ENCODE measurements at places on chromosomes 6 and 20. TPM values are rescaled to one million over a fixed set of nuclear protein-coding genes. Genes with fewer than 3 reads are reported as not detected.

DNA sequence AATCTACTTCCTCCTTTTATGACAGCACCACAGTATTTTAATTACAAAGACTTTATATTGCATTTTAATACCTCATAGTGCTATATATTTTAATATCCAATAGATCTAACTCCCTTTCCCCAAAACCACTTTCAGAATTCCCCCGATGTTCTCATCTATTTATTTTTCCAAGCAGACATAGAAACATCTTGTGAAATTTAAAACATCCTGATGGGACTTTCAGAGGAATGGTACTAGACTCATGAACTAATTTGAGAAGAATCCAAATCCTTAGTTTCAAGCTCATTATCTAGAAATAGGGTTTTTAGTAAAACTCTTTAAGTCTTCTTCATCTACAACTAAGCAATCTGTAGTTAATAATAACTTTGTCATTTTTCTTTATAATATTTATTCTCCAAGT, 97.0 kb downstream of the TRERF1 start:
- no peaks in the 10 kb centered on the region for H3K27me3 ChIP-seq
- H3K36me3 ChIP-seq = peaks cover 3% of the 10 kb centered on the region
- no peak overlapping the region for H3K4me3 ChIP-seq
- peaks cover 14% of the 10 kb centered on the region for H3K4me1 ChIP-seq
- H3K27ac ChIP-seq = no peak overlapping the region

GRCh38 chr6:156191895-156192294, 585.3 kb upstream of the ARID1B start:
- DNase-seq = no peak
- H3K27me3 ChIP-seq = peaks cover 5% of the 10 kb centered on the region
- no peak overlapping the region for H3K4me3 ChIP-seq
- H3K4me1 ChIP-seq = no peaks in the 10 kb centered on the region

- H3K27ac ChIP-seq = no peak overlapping the region
- H3K4me3 ChIP-seq = no peak overlapping the region
- H3K4me1 ChIP-seq = no peaks in the 10 kb centered on the region
- DNase-seq = no peak
- H3K36me3 ChIP-seq = no peaks in the 10 kb centered on the region
Measured at GRCh38 chr20:59678288-59678687, 73.9 kb downstream of the PHACTR3 start.

DNA sequence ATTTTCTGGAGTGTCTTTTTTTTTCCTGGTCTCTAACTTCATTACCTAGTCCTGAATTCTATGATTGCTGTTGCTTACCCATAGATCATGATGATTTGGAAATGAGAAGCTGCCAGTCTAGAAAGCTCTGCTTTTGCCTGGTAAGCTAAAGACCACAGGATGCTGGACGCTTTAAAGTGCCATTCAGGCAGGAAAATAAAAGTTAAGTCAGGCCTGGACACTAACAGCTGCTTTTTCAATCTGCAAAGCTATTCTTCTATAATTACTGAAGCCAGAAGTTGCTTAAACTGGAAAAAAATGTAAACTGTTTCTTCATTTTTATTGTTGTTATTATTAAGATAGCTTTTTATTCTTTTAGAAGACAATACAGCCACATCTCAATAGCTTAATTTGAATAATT, 129.8 kb upstream of the SPACA1 start:
- DNase-seq = no peak
- H3K27me3 ChIP-seq = peaks cover 13% of the 10 kb centered on the region
- no peaks in the 10 kb centered on the region for H3K4me1 ChIP-seq
- no peak overlapping the region for H3K4me3 ChIP-seq
- H3K36me3 ChIP-seq = no peaks in the 10 kb centered on the region

DNA sequence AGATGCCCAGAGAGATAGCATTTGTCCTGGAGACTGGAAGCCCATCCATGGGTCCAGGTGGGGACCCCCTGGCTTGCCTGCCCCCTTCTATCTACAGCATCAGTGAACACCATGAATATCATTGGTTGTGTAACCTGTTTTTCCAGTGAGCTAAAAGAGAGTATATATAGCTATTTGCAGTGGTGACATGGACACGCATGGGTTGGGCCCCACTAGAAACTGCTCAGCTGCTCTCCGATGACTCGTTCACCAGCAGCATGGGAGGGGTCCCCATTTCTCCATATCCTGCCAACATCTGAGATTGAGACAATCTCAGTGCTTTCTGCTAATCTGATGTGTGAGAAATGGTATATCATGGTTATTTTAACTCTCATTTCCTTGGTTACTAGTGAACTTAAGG, 4.0 kb upstream of the ZC3H12D start:
- DNase-seq = no peak
- H3K36me3 ChIP-seq = no peaks in the 10 kb centered on the region
- H3K27me3 ChIP-seq = no peaks in the 10 kb centered on the region
- H3K4me1 ChIP-seq = peaks cover 5% of the 10 kb centered on the region
- no peak overlapping the region for H3K4me3 ChIP-seq

CEP85L gene
- total RNA-seq = 24.2 TPM

EEF1A2 gene
- total RNA-seq = 1.3 TPM
